Osteoblast (primary cell): ENCODE measurements at places on chromosomes 2 and 18. TPM values are rescaled to one million over a fixed set of nuclear protein-coding genes. Genes with fewer than 3 reads are reported as not detected.

Gene PDCD1
- total RNA-seq, result not detected in 2 replicates

Gene PLA2R1
- 19.2 and 19.9 TPM in 2 replicates for total RNA-seq

Gene CYP27A1
- total RNA-seq, result 21.2 and 25.0 TPM in 2 replicates

Gene RIT2
- total RNA-seq, result not detected in 2 replicates

DNA sequence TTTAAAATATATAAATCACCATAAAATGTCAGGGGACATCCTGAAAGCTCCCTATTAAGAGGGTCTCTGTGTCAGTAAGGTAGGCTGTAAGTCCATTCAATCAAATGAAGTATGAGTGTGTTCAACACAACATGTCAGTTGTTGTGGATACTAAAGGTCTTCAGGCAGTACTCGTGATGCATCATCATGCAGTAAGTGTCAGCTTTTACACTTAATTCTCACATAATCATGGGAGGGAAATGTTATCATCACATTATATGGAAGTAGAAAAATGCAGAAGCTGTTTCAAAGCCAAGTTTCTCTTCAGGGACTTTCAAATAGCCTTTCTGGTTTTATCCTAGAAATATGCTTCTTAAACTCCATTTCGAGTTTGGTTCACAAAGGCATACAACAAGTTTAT is 477.1 kb upstream of the ID2 start:
- no peak for DNase-seq

- peak; percentile 94 for DNase-seq
Measured at GRCh38 chr2:127084611-127085316, 22.2 kb downstream of the BIN1 start.

DNA sequence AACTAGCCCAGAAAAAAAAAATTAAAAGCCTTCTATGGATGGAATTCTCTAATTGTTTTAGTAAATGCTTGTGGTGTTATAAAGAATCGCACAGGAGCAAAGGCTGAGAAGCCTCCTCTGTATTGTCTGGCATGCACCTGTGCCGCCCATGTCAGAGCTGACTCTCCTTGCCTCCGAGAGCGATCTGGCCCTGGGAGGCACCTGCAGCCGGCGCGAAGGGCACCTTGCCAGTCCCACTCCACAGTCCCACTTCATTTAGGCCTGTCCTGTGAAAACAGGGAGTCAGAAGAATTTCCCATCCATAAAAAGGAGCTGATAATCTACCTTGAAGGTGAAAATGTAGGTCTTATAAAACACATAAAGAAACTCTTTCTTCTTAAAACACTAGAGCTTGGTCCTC is 170.9 kb upstream of the PXDN start:
- no peak for DNase-seq

DNA sequence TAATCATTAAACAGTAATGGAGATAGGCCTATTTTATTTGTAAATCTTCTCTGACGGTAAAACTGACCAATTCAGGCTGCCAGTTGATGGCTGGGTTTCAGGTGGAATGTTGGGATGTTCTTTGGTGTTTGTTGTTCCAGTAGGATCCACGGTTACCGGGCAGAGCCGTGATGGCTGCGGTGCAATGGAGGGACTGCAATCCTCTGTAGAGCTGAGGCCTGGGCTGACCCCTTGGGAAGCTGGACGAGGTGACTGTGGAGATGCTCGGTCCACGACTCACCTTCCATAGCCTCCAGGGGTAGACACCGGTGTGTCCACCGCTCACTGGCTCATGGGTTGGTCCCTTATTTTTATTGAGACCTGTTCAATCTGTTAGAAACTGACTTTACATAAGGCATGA is 42.5 kb downstream of the ZNF519 start:
- no peak for DNase-seq

DNA sequence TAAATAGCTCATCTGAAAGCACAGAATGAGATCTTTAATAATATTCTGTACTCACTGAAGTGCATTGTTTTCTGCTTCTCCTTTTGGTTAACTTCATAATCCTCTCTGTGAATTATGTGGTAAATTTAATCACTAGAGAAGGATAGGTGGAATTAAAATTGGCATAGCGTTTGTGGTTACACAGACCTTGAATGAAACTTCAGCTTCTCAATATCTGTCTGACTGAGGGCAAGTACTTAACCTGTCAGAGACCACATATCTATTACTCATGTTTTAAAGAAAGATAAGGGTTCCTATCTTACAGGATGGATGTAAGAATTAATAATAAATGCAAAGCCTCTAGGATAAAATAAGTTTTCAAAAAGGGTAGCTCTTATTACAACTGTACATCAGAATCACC is 861.8 kb downstream of the TRIB2 start:
- DNase-seq, result no peak

DNA sequence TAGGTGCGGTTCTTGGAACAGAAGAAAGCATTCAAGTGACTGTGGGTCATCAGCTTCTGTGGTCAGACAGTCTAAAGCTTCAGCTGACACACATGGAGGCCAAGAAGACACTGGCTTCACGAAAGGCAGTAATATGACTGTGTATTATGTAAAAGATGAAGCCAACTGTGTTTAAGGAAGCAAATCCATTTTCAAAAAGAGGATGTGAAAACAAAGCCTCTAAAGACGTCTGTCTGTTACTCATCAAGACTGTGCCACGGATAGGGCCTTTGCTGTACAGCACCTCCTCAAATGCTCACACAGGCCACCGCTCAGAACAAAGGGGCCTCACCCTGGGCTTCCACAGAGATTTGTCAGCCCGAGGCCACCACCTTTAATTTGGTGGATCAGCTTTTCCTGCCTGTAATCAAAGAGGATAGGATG is 21.1 kb upstream of the TMEM163 start:
- peak; percentile 39 for DNase-seq
